ENCODE measurements at places on chromosomes 13 and 19.

DNA sequence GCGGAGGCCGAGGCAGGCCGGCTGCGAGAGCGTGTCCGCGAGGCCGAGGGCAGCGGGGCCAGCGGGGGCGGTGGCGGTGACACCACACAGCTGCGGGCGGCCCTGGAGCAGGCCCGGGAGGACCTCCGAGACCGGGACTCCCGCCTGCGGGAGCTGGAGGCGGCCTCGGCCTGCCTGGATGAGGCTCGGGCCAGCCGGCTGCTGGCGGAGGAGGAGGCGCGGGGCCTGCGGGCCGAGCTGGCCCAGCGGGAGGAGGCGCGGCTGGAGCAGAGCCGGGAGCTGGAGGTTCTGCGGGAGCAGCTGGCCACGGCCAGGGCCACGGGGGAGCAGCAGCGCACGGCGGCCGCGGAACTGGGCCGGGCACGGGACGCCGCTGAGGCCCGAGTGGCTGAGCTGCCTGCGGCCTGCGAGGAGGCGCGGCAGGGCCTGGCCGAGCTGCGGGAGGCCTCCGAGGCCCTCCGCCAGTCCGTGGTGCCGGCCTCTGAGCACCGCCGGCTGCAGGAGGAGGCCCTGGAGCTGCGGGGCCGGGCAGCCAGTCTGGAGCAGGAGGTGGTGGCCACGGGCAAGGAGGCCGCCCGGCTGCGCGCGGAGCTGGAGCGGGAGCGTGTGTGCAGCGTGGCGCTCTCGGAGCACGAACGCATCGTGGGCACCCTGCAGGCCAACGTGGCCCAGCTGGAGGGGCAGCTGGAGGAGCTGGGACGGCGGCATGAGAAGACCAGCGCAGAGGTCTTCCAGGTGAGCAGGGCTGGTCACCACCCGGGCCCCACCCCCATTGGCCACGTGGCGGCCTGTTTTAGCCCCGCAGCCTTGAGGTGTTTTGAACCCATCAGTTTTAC, 11.7 kb upstream of the EBI3 start:
- no peak for DNase-seq

- no peak for DNase-seq
Measured at GRCh38 chr13:98050041-98050466, 92.8 kb upstream of the FARP1 start.

GRCh38 chr13:68428292-68428691, 1198.2 kb upstream of the PCDH9 start:
- DNase-seq, result no peak

- DNase-seq, result peak; percentile 17
Measured at GRCh38 chr19:48975947-48976847, 11.1 kb downstream of the FTL start.

- DNase-seq, result no peak
Measured at GRCh38 chr19:34847393-34847792, 74.4 kb upstream of the ZNF599 start.

GRCh38 chr13:72145383-72145782, 278.4 kb upstream of the DACH1 start:
- DNase-seq, result no peak

DNA sequence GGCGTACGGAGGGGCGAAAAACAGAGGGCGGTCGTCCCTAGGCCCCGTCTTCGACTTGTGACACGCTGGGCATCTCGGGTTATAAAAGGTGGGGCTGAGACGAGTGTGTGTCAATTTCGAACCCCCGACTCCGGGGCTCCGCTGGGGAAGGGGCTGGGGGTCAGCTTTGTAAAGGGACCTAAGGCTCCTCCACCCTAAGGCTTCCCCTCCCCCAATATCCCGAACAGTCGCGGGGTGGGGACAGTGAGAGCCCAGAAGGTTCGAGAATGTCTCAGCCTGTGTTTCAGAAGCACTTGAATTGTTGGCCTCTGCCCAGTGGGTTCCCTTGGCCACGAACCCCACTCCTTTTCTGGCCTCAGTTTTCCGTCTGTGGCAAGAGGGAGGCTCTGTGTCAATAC, 450 bp downstream of the SELENOW start:
- DNase-seq, result no peak

DNA sequence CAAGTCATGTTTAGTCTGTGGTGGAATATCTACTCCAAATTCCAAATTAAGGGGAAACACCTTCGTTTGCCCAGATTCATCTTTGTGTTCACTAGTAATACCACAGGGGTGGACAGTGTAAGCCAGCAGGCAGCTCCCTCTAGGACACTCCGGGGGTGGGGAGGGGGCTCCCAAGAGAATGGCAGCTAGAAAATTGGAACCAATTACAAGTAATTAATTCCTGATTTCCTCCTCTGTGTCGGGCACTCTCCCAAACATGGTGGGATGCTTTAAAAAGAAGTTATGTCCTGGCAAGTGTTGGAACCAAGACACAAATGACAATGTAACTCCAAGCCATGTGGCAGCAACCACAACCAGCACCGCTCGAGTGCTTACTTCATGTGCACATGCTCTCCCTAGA, 5.9 kb downstream of the COL4A1 start:
- DNase-seq, result no peak

GRCh38 chr19:960020-960419, 24.1 kb upstream of the WDR18 start:
- DNase-seq, result no peak

DNA sequence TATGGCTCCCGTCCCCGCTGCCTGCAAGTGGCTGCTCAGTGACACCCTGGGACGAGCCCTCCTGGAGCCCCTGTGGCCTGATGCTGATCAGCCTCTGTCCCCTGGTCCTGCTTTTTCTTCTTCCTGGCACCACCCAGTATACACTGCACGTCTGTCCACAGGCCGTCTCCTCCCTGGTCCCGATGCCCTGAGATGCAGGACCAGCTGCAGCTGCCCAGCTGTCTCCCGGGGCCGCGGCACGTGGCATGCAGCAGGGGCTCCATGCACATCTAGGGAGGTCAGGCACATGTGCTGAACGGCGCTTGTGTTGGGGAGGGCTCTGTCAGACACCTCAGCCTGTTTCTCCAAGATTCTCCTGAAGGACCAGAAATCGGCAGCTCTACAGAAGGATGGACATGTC, 30.2 kb downstream of the ZFR2 start:
- DNase-seq, result no peak

DNA sequence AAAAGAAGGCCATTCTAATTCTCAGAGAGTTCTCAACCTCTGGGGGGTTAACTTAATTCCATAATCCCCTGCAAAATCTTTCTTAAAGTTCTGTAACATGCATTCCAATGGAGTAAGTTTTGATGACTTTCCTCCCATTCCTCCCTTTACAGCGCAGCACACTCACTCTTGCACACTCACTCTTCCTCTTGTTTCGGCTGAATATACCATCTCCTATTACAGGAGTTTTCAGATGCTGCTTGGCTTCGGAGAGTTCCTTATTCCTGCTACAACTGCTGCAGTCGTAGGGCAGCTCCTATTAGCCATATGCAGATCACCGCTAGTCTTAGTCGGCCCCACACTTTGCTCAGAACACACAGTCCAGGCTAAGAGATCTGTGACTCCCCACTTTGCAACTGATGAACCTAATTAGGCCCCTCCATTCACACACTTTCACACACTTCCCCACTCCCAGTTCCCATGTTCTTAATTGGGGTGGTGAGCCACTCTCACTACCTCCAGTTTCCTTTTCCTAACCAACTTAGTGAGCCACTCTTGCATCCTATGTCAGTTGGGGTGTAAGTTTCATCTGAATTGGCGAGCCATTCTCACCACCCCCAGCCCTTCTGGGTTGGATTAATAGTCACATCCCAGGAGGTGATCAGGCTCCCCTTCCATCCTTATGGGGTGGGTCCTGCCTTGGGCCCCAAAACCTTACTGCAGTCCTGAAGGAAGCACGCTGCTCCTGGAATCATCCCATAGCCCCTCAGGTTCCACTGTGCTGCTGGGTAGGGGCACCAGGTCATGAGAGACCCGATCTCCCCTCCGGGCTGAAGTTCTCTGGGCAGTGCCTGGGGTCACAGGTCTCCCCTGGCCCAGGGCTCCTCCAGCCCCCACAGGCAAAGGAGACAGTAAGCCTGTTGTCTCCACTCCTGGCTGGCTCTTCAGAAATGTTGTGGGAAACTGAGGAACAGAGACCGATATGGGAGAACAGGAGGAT, 53.9 kb downstream of the OR10H4 start:
- no peak for DNase-seq

GRCh38 chr19:11053817-11054195, 35.5 kb upstream of the LDLR start:
- DNase-seq, result no peak

GRCh38 chr19:29705706-29706105, 9.4 kb downstream of the C19orf12 start:
- DNase-seq, result no peak

- DNase-seq, result no peak
Measured at GRCh38 chr19:28869459-28869858, 343.5 kb downstream of the UQCRFS1 start.

- DNase-seq, result no peak
Measured at GRCh38 chr13:39263033-39263432, 224.8 kb downstream of the NHLRC3 start.

- no peak for DNase-seq
Measured at GRCh38 chr13:43572656-43573360, 214.0 kb downstream of the ENOX1 start.

GRCh38 chr13:105048677-105049076, 1486.8 kb downstream of the EFNB2 start:
- DNase-seq, result no peak

DNA sequence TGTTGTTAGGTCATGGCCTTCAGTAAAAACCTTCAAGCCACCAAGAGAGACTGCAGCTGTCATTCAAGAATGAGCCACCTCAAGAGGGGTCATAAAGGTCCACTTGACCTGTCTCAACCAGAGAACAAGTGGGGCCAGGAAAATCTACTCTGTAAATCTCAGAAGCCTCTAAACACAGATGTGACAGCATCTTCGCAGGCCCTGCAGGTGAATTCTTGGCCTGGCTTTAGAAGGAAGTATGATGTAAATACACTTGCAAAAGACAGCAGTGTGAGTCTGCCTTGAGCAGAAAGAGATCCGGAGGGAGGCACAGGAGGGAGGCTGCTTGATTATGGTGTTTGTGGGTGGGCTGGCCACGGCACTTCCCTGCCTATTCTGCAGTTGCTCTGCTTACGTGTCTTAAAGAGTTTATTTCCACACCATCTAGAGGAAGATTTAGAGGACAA, 1082.9 kb downstream of the UQCRFS1 start:
- no peak for DNase-seq

DNA sequence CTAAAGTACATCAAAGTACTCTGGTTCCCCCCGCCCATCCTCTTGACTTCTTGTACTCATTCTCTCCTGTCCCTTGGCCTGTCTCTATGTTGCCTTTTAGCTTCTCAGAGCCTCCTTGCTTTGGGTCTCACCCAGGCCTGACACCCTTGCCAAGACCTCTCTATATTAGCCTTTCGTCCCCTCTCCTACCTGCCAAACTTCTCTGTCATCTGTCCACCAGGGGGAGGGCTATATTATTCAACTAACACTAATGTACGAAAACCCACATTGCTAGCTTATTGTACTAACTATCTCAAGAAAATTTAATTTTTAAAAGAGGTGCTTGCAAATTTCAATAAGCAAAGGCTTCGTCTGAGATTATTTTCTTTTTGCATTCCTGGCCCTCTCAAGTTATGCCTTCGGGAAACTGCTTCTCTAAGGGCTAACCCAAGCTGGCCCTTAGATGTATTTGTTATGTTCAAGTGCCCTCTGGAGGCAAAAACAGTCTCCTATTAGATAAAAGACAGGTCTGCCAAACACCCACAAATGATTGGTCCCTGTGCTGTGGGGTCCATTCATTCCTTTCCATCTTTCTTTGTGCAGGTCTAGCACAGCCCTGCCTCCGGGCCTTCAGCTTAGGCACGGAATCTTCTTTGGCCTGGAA, 6.3 kb upstream of the MRPS31 start:
- peak; percentile 75 for DNase-seq

- no peak for DNase-seq
Measured at GRCh38 chr19:21586311-21587116, 81.1 kb downstream of the ZNF429 start.

GRCh38 chr19:749811-750210, 1.1 kb upstream of the MISP start:
- no peak for DNase-seq

DNA sequence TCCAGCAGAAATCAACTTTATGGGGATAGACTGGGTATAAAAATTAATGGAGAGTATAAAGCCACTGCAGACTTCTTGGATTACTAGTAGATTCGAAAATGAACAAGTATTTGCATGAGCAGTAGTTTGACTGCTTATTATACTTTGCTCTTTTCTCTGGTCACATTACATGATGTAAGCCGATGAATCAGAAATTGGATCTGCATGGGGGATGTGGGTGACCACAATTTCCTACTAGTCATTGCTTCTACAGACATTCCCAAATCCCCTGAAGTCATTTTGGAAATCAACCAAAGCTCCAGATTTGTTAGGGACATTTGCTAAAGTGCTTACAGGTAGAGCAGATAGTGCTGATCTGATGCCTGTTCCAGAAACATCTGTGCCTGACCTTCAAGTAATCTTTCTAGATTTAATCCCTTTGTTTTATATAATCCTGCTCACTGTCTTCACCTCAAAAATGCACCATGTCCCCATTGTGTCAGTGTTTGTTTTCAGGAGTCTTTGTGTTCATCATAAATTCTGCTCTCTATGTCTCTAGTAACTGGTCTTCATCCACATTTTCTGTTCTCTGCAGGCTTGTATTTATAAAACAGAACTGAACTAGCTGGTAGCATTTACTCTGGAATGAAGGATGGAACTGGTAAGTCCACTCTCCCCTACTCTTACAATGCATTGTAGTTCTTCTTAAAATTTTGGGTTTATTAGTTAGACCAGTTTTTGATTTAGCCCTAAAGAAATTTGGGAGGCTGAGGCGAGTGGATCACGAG, 201.5 kb upstream of the CSNK1A1L start:
- DNase-seq, result no peak

GRCh38 chr13:31069808-31070534, 91.7 kb downstream of the HSPH1 start:
- no peak for DNase-seq

GRCh38 chr13:114130837-114131582, 1.4 kb downstream of the RASA3 start:
- DNase-seq, result peak; percentile 64

DNA sequence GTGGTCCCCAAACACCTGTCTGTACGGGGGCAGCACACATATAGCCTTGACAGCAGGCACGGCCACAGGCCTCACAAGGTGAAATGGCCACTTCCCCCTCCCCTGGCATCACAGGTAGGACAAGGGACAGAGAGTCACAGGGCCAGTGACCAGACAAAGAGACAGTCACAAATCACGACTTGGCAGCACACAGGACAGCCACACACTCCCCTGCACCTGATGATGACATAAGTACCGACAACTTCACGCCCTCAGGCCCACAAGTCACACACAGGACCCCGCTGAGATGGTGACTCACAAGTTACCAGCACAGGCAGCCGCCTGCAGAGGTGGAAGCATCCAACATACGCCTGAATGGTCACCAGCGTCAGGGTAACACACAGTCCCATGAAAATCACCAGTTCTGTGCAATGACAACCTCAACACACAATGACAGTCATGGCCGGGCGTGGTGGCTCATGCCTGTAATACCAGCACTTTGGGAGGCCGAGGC, 16.5 kb downstream of the TYK2 start:
- no peak for DNase-seq

DNA sequence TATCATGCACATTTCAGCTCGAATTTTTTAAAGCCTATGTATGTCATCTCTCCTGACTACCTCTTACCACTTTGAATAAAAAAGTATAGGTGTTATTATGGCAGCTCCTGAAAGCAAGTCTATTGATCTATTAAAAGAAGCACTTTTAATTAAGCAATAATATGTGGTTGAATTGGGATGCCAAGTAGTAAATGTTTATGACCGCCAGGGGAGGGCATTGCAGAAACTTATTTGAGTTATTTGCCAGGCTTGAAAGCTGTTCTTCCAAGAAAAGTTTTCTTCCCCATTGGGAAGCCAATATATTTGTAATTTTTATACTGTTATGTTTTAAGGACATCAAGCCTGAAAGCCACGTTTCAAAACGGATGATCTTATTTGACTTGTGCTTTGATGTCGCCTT, 88.1 kb upstream of the SOX21 start:
- no peak for DNase-seq

All from KG1 (cell line).